GM19239 (cell line): ENCODE measurements at places on chromosomes 11 and 22.

GRCh38 chr11:1436468-1437039 is 46.8 kb downstream of the BRSK2 start:
- DNase-seq, result no peak

GRCh38 chr11:65454311-65454695 is 31.7 kb downstream of the NEAT1 start:
- no peak for DNase-seq

- DNase-seq, result no peak
Measured at GRCh38 chr22:11629661-11630385, 3898.2 kb upstream of the OR11H1 start.

GRCh38 chr11:21564095-21564494 is 628.8 kb upstream of the ANO5 start:
- no peak for DNase-seq

DNA sequence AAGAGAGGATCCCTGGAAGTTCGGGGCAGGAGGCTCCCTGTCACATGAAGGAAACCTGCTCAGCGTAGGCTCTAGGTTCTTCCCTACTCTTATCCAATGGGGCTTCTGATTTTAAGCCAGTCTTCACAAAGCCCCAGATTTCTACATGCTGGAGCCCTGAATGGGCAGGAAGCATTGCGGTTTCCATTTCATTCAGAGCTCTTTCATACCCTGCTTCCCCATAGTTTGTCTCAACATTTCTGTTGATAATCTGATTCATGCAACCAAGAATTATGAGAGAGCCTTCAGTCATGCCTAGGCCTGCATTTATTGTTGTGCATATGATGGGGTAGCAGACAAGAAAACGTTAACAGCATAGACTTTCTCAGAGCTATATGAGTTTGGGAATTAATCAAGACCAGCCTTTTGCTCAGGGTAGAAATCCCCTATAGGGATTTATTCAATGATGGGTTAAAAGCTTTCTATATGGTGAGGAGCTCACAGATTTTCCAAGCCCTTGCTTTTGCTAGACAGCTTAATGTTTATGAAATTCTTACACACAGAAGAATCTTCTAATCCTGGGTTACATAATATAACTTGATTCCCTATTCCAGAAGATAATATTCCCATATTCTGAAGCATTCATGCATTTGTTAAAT is 15.9 kb downstream of the OR51B4 start:
- no peak for DNase-seq

DNA sequence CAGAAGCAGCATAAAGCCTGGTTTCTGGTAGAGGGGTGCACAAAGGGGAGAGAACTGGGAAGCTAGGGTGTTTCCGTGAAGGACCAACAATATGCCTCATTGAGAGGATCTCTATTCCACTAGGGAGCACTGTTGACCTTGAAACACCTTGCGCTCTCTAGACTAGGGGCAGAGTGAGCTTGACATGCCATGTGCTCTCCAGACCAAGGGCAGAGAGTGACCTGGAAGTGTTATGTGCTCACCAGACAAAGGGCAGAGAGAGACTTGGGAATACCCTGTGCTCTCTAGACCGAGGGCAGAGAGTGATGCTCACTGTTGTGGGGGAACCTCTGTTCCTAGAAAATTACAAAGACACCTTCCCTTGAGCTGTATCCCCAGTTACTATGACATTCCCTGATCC is 15.2 kb upstream of the EI24 start:
- DNase-seq, result no peak

- no peak for DNase-seq
Measured at GRCh38 chr22:23100124-23100801, 29.9 kb downstream of the GNAZ start.

DNA sequence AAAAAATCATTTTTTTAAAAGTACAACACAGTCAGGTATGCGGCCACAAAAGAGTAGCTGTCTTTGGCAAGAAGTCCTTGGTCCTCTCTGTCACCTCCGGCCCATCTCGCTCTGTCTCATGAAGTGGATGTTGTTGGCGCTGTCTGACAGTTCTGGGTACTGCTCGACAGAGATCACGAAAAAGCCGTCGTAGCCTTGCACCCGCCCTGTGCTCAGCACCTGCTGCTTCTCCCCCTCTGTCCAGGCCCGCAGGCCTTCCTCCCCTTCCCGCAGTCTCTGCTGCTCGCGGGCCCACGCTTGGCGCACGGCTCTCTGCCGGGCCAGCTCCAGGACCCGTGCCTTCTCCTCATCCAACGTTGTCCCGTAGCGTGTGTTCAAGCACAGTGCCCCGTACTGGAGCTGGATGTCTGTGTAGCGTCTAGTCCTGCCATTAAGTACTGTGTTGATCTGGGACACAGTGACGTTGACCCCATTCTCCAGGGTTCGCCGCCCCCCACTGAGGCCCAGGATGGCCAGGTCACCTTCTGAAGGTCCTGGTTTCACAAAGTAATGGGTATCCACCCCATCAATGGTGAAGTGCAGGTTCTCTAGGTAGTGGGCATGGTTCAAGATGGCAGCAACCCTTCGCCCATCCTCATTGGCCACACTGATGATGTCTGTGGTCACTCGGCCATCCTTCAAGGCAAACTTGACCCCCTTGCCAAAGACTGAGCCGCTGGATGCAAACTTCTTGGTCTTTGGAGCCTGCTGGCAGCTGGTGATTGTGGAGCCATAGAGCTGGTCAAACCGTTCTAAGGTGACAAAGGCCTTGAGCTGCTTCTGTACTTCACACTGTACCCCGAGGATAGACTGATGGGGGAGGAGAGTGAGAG is 83.5 kb upstream of the NARS2 start:
- DNase-seq, result no peak

DNA sequence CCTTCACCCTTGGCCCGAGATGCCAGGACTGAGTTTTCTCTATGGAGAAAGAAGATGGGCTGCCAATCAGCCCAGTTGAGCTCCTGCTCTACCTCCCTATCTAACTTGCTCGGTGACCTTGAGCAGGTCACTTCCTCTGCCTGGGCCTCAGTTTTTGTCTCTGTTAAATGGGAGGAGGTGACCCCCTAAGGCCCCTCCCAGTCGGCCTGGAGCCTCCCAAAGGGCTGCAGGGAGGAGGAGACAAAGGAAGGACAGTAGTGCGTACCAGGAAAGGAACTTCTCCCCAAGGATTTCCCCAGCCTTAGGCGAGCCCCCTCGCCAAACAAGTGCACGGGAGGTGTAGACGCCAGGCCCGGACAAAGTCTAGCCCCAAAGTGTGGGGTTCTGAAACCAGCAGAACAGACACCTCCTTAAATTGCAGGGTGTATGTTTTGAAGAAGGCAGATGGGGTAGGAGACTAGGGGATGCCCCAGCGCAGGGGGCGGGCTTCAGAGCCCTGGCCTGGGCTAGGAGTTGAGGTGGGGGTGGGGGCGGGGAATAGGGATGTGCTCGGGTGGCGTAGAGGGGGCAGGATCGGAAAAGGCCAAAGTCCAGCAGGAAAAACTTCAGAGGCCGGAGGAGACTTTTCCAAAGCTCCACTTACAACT is 1.0 kb downstream of the CBX7 start:
- no peak for DNase-seq

DNA sequence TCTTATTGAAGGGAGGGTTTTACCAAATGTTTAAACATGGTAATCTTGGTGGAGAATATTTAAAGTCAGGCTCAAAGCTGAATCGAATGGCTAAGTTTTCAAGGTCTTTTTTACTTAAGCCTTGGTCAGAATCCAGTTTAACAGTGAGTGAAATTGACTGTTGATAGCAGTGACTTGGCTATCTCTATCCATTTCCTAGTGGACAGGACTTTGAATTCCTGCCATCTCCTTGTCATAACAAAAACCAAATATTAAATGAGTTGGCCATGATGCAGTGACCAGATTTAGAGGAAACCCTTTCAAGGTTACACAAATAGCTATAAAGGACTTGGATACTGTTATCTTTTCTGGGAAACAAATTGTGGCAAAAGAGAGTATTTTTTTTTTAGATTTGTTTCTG is 92.0 kb downstream of the JRKL start:
- DNase-seq, result no peak

DNA sequence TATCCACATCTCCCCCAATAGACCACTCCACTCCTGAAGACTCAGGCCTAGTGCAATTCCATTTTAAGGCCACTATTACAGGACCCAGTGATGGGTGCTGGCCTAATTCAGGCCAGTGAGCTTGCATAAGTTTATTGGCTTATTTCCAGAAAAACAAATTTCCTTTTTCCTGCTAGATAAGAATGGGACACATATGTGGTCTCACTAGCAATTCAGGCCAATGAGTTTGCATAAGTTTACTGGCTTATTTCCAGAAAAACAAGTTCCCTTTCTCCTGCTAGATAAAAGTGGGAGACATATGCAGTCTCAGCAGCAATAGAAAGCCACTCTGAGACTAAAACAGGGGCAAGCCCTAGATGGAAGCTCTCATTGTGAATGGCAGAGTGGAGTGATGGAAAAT is 22.4 kb downstream of the ADM start:
- DNase-seq, result no peak

- DNase-seq, result no peak
Measured at GRCh38 chr11:34501500-34501899, 12.1 kb downstream of the ELF5 start.

GRCh38 chr11:45538939-45539338 is 126.5 kb downstream of the CHST1 start:
- DNase-seq, result no peak

DNA sequence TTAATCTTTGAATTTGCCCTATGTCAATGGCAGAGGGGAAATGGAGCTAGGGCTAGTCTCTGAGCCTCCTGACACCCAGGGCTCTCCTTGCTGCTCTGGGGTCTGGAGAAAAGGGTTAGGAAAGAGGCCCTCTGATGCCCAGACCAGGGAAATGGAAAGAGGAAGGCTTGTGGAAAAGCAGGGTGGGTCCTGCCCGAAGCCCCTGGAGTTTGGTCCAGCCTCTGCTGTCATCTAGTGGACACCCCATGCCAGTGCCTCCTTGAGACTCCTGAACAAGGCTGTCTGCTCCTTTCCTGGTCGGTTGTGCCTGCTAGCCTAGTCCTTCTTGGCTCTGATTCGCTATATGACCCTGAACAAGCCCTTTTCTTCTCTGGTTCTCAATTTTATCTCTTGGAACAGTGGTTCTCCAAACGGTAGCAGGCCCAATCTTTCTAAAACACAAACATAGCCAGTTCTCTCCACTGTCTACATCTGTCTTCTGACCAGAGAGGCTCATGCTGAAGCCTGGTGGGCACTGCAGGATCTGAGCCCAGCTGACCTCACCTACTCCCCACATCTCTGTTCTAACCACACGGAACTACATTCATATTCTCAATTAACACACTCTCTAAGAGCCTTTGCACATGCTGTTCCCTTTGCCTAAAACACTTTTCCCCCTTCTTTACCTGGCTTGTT is 8.8 kb upstream of the PLA2G3 start:
- DNase-seq, result no peak

- no peak for DNase-seq
Measured at GRCh38 chr11:57055744-57056143, 67.0 kb downstream of the OR5AK2 start.

GRCh38 chr11:66336234-66337102 is at the start of gene RIN1:
TSS of gene RIN1 (minus strand) at chr11:66336434. CDS start at chr11:66336402, 32 bp downstream.
- DNase-seq, result peak; percentile 87

- DNase-seq, result peak; percentile 10
Measured at GRCh38 chr11:4699697-4700435, 2.2 kb upstream of the OR51E2 start.

- no peak for DNase-seq
Measured at GRCh38 chr22:36958366-36958765, 44.9 kb downstream of the CSF2RB start.

- no peak for DNase-seq
Measured at GRCh38 chr11:18310800-18311340, 11.1 kb downstream of the HPS5 start.

DNA sequence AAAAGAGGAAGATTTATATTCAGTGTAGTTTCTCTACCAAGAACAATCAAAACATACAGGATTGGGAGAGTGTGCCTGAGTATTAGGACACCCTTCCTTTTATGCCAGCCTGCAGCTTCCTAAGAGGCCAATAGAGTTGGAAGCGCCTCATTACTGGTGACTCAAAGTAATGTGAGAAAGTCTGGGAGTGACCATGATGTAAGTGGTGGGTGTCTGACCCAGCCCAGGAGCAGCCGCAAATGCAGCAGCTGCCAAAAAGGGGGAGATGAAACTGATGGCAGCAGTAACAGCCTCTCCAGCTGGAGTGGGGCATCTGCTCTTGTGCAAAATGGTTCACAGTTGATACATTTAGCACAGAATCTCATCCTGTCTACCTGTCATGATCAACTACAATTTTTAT is 62.0 kb downstream of the ZNF280B start:
- no peak for DNase-seq

DNA sequence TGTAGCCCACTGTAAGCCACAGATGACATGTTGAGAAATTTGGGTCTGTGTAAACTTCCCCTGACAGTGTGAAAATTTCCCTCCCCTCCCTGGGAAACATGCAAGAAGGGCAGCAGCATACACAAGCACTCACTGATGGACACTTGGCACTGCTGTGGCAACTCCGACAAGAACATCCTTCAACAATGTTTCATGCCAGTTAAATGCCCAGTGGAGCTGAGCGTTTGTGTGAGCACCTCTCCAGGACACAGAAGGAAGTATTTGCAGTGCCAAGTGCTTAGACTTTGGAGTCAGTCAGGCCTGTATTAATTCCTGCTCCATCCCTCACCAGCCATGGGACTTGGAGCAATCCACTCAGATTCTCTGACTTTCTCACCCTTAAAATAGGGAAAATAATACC is 17.7 kb downstream of the C11orf87 start:
- DNase-seq, result no peak

DNA sequence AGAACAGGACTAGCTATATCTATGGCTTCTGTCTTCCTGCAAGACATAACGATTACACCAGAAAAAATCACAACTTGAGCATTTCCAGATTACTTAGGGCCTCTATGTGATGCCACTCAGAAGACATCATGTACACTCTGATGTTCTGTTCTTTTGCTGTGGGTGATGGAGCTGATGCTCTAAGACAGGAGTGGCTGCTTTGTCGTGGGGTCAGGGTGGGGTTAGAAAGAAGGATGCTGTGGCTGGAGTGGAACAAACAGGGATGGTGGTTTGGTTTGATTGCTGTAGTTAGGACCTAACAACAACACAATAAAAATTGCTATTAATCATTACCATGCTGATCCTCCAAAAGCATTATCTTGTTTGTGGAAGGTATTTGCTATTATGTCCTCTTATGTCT is 120.3 kb upstream of the ARHGAP20 start:
- no peak for DNase-seq

- peak; percentile 50 for DNase-seq
Measured at GRCh38 chr11:68974421-68975194, 6.2 kb downstream of the MRGPRD start.

DNA sequence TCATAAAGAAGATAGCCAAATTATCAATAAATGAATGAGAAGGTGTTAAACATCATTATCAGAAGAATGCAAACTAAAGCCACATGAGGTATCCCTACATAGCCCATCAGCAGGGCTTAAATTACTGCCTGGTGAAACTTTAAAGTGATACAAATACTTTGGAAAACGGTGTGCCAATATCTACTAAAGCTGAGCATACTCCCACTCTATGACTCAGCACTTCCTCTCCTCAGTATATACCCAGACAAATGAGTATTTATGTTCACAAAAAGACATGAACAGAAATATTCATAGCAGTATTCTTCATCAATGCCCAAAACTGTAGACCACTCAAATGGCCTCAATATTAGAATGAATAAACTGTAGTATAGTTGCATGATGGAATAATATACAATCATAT is 284.6 kb upstream of the ZC3H12C start:
- no peak for DNase-seq

- DNase-seq, result no peak
Measured at GRCh38 chr11:9717719-9718118, 53.8 kb downstream of the SWAP70 start.
